ENCODE measurements at places on chromosomes 12 and 14. TPM values are rescaled to one million over a fixed set of nuclear protein-coding genes. Genes with fewer than 3 reads are reported as not detected.

- no peak for DNase-seq
Observed at GRCh38 chr14:72387726-72388125, 455.5 kb downstream of the RGS6 start.

GRCh38 chr12:49055978-49056754 lies 4.4 kb downstream of the KMT2D start:
- DNase-seq, result no peak

GRCh38 chr14:92637228-92637627 lies 111.2 kb downstream of the LGMN start:
- DNase-seq, result peak; percentile 79

DNA sequence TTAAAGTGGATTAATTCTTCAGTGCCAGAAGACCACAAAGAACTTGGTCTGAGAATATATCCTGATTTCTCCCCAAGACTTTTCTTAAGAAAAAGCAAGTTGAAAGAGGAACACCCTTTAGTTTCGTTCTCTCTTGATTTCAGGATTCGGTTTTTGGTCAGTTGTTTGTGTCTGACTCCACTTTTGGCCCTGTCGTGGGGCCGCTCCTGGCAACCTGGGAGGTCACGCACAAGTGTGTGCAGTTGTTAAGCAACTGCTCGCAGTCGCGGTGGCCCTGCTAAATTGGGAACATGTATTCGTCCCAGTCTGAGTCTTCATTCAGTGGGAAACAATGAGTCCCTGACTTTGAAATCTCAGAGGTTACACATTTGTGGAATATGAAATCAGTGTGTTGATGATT lies 68.7 kb downstream of the RGS6 start:
- no peak for DNase-seq

DNA sequence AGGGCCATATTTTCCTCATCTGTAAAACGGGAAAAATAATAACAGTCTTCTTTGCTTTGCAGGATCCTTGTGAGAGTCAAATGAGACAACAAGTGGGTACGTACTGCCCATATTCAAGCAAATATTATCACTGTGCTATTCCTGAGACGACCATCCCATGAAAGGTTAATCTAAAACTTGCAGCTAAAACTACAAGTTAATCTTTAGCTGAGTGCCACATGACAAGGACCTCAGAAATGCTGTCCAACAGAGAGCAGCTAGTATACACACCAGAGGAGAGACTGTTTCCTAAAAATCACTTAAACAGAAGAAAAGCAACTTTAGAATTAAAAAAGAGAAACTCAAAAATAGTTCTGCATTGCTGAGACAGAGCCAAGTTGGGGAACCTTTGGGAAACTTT lies 162.7 kb upstream of the TMTC2 start:
- no peak for DNase-seq

GRCh38 chr12:386651-387050 lies 2.5 kb downstream of the KDM5A start:
- DNase-seq, result no peak

DNA sequence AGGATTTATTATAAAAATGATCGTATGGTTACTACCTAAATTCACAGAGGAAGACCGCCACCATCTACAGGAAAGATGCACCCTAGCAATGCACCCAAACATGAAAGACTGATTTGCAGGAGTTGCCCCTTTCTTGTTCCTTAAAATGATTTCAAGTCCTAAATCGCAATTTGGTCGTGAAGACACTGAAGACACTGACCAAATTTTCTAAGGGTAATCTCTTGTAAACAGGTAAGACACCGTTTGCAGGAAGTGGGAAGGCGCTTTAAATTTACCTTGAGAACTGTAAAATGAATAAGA lies 1.0 kb downstream of the SOS2 start:
- no peak for DNase-seq

DNA sequence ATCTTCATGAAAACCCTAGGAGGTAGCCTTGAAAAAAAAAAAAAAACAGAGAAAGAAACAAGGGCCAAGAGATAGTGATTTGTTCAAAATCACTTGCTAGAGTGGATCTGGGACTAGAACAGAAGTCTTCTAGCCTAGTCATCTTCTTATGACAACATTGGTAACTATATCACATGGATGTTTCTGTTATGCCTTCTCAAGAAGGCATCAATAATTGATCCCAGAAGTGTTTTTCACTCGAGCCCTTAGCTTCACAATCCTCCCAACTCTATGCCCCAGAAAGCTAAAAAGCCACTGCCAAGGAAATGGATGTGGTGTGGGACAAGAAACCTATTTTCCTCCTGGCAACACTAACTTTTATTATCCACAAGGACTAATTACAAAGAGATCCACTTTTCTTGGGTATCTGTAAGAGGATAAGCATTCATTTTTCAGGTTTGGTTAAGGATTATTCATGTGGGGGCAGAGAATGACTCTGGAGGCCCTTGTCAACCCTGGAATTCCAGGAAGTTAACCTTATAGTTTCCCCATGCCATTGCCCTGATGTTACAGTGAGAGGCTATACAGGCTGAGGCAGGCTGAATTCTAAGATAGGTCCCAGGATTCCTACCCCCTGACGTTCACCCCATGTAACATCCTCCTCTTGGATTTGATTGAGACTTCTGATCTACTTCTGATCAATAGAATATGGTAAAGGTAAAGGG lies 67.7 kb upstream of the CPM start:
- no peak for DNase-seq

- no peak for DNase-seq
Observed at GRCh38 chr14:55710506-55711041, 130.6 kb downstream of the KTN1 start.

DNA sequence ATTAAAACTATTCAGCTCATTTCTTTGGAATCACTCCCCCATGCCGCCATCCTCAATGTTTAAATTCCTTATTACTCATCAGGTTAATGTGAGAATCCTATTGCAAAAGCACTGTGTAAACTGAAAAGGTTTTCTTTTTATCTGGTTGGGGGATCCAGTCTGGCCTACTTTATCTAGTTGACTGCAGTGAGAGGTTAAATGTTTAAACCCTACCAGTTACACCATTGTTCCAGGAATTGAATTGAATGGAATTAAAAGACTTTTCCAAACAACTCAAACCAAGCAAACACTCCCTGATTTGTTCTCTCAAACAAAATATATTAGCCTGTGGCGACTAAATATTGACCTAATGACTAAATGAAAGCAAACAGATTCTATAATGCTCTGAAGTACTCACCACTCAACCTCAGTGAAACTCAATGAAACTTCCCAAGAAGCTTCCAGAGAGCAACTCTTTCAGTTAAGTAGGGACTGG lies 100.5 kb downstream of the VEZT start:
- no peak for DNase-seq

DNA sequence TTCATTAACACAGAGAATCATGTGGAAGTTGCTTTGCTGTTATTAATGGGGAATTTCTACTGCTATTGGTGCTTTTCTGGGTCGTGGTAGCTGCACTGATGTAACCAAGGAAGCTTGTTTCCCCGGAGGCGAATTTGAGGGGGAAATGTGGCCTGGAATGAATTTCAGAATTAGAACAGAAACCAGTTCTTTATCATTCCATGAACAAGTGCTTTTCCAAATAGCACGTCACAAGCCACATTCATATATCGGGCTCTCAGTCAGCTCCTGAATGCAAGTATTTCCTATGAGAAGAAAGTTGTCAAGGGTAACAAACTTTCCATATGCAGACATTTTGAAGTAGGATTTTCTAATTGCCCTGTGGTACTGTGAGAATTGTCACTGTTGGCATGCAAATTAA lies 1353.2 kb downstream of the AACS start:
- no peak for DNase-seq

DNA sequence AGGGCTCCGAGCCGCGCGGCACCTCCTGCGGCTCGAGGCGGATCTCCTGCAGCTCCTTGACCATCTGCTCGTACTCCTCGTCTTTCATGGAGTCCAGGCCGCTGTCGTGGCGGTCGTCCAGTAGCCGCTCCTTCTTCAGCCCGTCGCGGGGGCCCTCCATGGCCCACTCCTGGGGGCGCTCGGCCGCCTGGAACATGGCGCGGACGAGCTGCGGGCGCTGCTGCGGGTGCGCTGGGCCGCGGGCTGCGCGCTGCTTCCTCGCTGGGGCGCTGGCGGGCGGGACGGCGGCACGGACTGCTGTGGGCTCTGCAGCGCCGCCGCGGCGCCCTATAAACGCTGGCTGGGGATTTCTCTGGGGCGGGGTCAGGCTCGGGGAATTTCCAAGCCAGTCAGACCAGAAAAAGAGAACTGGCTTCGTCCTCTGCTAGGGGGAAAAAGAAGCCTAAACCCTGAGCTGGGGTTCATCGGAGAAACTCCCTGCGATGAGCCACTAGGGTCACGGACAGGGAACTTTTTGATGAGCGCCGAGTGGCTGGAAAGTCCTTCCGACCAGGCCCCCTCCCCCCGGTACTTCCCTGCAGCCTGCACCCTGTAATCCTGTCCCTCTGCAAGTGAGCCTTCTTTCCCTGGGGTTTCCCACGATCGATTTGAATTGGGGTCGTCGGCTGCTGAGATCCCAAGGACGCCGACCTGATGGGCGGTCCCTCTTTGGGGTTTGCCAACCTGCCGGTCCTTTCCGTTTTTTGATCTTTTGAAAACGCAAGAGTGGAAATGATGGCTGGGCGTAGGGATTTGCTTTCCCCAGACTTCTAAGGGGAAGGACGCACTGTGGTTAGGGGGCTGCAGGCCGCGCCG lies at the start of gene NFKBIA:
NFKBIA (minus strand) TSS at position 301 of the 855 bp plus-strand sequence; CDS start at position 196, 105 bp downstream.
- DNase-seq, result no peak

DNA sequence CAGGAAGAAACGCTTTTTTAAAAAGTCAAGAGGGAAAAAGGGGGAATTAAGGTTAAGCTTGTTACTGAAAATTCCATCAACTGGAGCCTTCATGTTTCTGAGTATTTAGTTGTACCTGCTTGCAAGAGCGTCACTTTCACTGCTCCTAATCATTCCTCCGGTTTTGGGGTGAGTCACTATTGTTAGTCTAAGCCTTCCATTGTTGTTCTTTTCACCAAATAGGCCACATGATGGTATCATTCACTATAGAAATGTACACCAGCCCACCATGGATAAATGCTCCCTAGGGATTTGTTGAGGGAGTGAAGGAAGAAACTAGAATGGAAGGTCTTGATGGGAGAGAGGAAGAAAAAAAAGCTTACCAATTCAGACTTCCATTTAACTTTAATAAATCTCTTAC lies 3.0 kb downstream of the IL22 start:
- no peak for DNase-seq

GRCh38 chr14:102694530-102695166 lies 82.6 kb upstream of the TRAF3 start:
- DNase-seq, result no peak

DNA sequence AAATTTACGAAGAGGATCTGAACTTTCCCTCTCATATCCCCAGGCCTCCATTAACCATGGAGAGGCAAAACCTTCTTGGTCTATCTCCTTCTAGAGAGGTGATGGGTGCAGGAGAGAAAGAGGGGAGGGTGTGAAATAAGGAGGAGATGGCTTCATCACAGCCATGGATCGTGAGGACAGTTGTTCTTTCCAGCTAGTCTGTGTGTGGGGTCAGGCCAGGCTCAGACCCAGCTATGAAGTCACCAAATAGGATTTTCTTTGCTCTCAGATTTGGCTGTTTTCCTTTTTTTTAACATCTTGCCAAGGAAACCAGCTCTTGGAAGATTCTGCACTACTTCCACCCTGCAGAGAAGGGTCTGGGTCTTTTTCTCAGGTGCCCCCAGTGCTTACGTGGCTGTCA lies 64.9 kb upstream of the FAM181A start:
- DNase-seq, result no peak

- no peak for DNase-seq
Observed at GRCh38 chr12:12466157-12466556, 96.5 kb downstream of the DUSP16 start.

GRCh38 chr14:22994762-22995275 lies 12.5 kb upstream of the AJUBA start:
- DNase-seq, result no peak

GRCh38 chr12:50990791-50991190 lies 35.4 kb downstream of the SLC11A2 start:
- DNase-seq, result no peak

GRCh38 chr12:51005671-51006070 lies 20.5 kb downstream of the SLC11A2 start:
- DNase-seq, result no peak

DNA sequence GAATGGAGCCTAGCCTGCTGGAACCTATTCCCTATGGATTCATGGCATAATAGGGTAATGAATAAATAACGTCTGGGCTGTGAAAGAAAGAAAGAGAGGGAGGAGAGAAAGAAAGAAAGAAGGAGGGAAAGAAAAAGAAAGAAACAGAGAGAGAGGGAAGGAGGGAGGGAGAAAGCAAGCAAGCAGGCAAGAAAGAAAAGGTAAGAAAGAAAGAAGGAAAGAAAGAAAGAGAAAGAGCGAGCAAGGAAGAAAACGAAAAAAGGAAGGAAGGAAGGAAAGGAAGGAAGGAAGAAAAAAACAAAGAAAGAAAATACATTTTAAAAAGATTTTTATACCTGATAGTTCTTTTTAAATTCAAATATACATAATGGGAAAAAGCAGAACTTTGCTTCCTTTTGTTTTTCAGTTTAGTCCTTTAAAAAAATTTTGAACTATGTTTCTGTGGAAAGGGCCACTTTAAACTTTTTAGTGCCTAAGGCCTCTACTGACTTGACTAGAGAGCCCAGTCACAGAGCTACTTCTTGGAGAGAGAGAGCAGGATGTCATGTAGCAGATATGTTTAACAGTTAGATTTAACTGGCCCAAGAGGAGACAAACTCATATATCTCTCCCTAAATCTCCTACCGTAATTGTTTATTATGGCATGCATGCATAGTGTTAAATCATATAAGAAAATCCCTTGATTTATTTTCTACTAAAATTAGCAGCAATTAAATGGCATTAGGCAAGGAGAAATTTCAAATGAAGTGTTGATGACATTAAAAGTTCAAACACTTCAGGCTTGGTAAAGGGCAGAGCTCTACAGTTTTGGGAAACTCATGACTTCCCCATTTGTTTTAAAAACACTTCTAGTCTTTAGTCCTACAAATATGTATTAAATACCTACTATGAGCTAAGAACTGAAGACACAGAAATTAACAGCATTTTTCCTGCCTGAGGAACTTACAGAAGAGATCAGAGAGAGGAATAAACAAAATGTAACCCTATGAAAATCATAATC lies 305.5 kb downstream of the BCAT1 start:
- no peak for DNase-seq

- no peak for DNase-seq
Observed at GRCh38 chr12:52182898-52183543, 8.8 kb downstream of the KRT80 start.

GRCh38 chr12:57222286-57223190 lies 5.9 kb downstream of the NXPH4 start:
- DNase-seq, result no peak

DNA sequence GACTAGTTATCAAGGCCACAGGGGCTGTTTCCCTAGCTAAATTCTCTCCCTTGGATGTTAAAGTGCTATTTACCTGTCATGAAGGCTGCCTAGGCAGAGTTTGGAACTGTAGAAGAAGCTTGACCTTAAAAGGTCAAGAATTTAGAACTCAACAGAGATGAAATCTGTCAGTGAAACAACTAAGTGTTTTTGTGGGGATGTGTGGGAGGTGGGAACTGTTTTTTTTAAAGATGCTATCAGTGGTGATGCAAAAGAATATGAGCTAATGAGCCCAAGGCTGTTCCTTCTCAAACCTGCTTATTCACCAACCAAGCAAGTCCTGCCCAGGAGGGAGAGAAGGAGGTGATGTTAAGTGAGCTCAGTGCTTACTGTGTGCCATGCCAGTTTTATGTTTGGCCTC lies 40.8 kb upstream of the POC1B start:
- DNase-seq, result no peak

The DLK1 gene
- total RNA-seq, result not detected

The KLRF1 gene
- total RNA-seq, result not detected

The PRPF40B gene
- total RNA-seq, result 12.5 TPM

The TEX52 gene
- not detected for total RNA-seq

The CD163L1 gene
- total RNA-seq, result 3.8 TPM

The RNASE3 gene
- not detected for total RNA-seq

The KLHL33 gene
- not detected for total RNA-seq

The TAS2R50 gene
- 1.8 TPM for total RNA-seq

The CLEC1A gene
- total RNA-seq, result not detected
